ENCODE measurements at places on chromosomes 5 and 9.

DNA sequence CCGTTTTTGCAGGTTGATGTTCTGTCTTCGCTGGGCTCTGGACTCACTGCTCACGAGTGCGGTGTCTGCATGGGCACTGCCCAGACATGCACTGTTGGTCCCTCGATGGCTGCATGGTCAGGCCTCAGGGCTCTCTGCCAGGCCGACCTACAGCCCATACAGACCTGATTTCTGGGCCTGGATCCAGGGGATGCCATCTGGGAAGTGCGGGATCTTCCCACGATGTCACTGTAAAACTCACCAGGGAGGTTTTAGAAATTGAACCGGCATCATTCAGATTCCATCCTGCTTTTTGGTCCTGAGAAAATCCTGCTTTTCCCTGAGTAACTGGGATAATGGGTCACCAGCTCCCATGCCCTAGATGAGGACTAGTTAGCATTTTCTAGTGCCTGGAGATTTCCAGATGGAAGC lies 9.1 kb downstream of the S1PR3 start:
- no peak for DNase-seq

GRCh38 chr5:83967417-83967816 lies 246.8 kb upstream of the HAPLN1 start:
- no peak for DNase-seq

DNA sequence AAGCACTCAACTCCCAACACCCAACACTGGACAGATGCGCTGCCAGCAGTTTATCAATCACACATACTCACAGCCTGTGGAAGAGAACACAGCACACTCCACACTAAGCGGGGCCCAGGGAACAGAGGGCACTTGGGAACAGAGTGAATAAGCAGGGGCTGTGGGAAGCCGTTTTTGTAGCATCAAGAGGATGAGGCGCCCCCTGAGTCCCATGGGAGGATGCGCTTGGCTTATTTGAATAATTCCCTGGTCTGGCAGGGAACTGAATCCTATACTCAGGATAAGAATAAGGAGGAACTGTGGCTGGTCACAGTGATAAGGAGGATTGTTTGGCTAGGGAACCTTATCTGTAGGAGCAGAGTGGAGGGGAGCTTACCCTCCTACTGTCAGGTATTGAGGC lies 96.1 kb upstream of the DNAH5 start:
- peak; percentile 49 for DNase-seq

DNA sequence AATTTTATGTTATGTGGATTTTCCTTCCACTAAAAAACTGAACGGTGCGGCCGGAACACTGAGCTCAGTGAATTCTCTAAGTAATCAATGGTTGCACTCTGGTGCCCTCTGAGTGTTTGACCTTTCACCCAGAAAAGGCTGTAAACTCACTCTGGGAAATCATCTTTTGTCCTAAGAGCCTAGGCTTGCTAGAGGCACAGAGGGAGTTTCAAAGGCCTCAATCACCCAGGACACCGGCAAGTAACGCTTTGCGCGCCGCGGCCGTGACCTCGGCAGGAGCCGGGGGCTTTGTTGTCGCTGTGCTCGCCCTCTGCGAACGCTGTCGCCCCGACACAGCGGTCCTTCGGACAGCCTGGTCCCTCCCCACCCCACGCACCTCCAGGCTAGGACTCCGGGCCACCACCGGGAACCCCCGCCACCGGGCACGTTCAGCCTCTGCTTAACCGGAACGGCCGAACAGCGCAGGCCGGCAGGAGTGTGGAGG lies 703 bp downstream of the ISCA1 start:
- DNase-seq, result no peak

- DNase-seq, result peak; percentile 17
These were observed 306.8 kb downstream of the SEMA5A start for GRCh38 chr5:9239071-9239470.

DNA sequence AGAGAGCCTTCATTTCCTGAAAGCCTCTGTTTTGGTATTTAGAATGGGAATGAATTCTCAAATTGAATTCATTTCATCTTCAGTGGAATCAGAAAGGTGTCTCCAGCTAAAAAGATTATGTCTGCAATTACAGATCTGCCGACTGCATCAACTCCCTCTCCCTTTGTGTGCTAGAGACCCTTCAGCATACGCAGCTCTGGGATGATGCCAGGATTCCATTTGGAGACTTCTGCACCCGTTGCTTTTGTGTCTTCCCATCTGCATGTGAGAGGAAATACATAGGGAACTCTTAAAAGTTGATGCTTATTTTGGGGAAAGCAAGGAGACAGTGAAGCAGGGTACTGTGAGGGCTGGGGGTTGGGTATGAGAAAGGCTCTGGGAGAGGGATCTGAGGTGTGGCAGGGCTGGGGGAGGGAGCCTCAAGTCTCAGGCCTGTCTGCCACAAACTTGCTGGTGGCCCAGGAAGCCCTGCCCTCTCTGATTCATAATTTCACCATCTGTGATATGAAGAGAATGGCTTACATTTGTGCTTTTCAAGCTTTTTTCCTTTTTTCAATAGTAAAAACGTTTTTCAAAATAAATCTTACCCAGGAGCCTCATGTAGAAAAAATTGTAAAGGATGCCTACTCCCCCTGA lies 89.7 kb upstream of the SAP30L start:
- DNase-seq, result peak; percentile 83

DNA sequence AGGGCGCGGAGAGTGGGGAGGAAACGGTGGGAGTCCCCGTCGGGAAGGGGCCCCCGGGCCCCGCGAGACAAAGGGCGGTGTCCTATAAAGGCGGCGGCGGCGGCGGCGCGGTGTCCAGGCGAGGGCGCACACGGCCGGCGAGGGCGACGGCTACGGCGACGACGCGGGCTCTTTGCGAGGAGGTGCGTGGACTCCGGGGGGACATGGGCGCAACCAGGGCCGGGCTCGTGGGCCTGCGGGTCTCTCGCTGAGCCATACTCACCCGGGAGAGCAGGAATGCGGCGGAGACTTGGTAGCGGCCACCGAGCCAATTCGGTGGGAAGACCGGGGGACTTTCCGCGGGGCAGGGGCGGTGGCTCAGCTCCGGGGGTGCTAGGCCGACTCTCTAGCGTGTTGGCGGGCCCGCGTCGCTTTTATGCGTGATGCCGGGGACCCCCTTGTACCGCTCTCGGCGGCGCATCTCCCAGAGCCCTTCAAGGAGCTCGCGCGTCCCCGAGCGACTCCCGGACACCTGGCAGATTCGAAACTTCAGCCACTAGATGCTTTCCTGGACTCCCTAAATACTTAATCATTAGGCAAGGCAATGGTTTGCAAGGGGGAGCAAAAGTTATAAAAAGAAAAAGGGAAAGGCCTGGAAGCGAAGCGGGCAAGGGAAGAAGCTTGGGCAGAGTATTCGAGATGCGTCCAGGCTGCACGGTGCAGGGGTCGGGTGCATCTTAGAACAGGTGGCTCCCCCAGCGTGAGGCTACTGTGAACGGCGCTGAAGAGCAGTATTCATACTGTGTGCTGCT lies 5.9 kb upstream of the TAL2 start:
- DNase-seq, result peak; percentile 12

DNA sequence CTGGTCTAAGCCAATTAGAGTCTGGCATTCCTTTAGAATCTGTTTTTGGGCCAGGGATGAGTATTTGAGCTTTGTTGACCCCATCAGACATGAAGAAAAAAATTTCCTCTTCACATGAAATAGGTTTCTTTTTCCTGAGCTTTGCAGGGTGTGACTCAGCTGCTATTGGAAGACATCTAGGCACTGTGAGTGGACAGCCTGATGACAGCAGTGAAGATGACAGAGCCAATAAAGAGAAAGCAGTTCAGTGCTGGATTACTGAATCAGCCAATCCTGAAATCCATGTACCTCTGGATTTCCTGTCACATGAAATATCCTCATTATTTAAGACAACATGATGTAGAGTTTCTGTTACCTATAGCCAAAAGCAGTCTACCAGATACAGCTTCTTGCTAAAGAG lies 51.3 kb upstream of the GRIA1 start:
- DNase-seq, result no peak

- DNase-seq, result peak; percentile 51
These were observed 45.0 kb downstream of the CRB2 start for GRCh38 chr9:123400926-123401503.

DNA sequence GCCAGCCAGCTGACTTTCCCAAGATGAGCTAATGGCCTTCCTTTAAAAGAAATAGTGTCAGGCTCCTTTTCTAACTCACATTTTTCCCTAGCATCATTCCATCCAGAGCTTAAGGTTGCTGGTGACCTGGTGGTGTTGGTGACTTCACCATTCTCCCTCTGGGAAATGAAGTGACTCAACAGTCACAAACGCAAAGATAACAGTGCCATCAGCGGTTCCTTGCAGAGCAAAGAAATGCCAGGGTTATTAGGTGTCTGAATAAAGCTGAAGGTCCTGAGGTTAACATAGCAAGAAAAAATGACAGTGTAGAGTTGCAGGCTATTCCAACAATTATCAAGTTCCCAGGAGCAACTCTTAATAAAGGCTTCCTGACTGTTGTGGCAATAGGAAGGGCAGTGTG lies 111.8 kb upstream of the SLC44A1 start:
- DNase-seq, result peak; percentile 91

DNA sequence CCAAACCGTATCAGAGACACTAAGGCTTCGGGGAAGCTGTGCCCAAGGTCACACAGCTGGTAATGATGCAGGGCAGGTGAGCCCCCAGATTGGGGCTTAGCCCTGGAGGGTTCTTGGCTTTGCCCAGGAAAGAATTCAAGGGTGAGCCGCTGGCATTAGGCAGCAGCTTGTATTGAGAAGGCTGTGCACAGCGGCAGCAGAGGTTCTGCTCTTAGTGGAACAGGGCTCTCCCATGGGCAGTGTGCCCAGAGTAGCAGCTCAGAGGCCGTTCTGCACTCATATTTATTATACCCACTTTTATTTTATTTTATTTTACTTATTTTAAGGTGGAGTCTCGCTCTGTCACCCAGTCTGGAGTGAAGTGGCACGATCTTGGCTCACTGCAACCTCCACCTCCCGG lies 85.8 kb upstream of the IER5L start:
- no peak for DNase-seq

- DNase-seq, result peak; percentile 35
These were observed 175.3 kb downstream of the SLF1 start for GRCh38 chr5:94793816-94794198.

DNA sequence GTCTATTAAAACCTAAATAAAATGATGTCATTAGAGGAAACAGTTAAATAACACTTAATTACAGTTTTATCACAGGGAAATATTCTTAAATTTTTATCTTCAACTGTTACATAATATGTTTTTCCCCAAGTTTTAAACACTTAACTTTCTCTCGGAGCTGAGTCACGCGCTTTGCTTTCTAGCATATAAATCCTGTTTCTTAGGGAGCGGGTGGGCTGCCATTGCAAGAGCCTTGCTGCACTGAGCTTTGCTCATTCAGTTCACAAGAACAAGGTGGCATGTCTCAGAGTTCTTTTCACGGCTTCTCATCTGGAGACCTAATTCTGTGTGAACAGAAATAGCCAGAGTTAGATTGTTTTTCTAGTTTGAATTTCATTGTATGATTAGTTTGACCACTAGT lies 166.1 kb downstream of the ZSWIM6 start:
- DNase-seq, result no peak

GRCh38 chr5:137215780-137216179 lies 283.3 kb downstream of the SPOCK1 start:
- DNase-seq, result no peak

GRCh38 chr5:127875235-127876021 lies 172.2 kb downstream of the CCDC192 start:
- peak; percentile 74 for DNase-seq

DNA sequence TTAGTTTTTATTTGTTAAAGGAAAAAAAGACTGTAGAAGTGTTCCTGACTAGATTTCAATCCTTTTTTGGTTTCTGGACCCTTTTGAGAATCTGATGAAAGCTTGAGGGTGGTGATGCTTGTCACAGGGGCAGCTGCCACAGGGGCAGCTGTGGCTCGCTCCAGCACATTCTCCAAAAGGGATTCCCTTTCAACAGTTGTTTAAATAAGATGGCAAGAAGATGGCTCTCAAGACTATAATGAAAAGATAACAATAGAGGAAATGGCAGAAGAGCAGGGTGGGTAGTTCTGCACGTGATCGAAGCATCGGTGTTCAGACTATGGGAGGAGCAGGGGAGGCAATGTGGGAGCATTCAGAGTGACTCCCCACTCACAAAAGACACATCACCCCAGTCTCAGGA lies 46.5 kb upstream of the TNFAIP8 start:
- no peak for DNase-seq

GRCh38 chr5:17412760-17413671 lies 85.0 kb upstream of the TAF11L2 start:
- no peak for DNase-seq

- peak; percentile 69 for DNase-seq
These were observed 309.7 kb downstream of the TLE1 start for GRCh38 chr9:81379655-81380054.

GRCh38 chr5:73126957-73127356 lies 6.6 kb downstream of the TMEM171 start:
- no peak for DNase-seq

GRCh38 chr9:6816581-6816980 lies 58.8 kb downstream of the KDM4C start:
- DNase-seq, result no peak

GRCh38 chr5:157608972-157609565 lies 33.5 kb upstream of the ADAM19 start:
- peak; percentile 50 for DNase-seq

All from fibroblast of skin of scalp (primary cell).